MG63 (cell line): ENCODE measurements at places on chromosomes 11 and 22. TPM values are rescaled to one million over a fixed set of nuclear protein-coding genes. Genes with fewer than 3 reads are reported as not detected.

- no peak for DNase-seq
Observed at GRCh38 chr11:324156-324555, 3.5 kb upstream of the IFITM3 start.

DNA sequence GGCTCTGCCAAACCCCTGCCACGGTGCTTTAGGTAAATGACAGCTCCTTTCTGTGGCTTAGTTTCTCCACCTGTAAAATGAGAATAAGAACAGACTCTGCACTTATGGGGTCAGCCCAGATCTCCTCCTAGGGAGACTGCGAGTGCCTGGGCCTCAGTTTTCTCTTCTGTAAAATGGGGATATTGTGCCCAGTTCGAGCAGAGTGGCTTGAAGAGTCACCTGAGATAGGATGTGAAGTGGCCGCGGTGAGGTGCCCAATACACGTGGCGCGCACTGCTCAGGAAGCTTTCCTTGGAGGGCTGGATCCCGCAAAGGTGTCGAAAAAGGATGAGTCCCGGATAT is 473 bp upstream of the EMID1 start:
- DNase-seq: no peak

DNA sequence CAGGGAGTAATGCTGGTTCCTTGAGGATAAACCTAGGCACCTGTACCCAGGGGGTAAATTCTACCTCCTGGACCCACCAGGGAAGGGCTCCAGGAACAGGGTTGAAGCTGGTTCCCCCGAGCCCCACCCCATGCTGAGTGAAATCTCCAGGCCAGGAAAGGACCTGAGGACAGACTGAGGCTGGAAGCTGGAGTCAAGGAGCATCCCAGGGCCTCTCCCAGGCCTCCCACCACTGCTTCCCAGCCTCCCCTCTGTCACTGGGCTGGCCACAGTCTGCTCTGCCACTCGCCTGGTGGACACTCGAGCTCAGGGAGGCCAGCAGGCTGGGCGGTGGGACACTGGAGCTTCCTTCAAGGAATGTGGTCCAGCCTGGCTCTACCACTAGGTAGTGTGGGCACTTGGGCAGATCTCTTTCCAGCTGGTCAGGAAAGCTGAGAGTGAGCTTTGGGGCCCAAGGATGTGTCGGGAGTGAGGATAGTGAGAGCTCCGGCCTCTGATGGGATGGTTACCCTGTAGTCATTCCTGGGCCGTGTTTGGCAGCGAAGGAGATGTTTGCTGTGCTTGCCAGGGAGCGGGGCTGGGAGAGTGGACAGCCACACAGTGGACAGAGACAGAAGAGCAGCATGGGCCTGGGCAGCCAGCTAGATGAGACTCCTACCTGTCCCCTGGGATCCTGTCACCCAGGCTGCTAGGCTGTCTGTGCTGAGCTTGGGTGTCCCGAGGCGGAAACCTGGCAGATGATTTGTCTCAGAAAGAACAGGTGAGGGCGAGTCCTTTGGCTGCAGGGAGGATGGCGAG is 3.4 kb downstream of the OVOL1 start:
- no peak for DNase-seq

- no peak for DNase-seq
Observed at GRCh38 chr11:121650351-121651256, 197.8 kb upstream of the SORL1-AS1 start.

The PRAME gene
- total RNA-seq: 108 and 113 TPM in 2 replicates

DNA sequence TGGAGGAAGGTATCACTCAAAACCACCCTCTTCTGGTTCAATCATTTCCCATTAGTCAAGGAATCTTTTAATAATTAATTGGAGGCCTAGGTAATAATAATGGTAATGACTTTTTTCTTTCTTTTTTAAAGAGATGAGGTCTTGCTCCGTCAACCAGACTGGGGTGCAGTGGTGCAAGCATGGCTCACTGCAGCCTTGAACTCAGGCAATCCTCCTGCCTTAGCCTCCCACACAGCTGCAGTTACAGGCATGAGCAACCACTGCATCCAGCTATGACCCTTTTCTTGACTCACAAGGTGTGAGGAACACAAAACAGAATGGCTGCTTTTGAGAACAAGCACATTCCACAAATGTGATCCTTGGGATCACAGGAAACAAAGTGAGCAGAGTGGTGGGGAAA is 3.6 kb downstream of the POLDIP3 start:
- DNase-seq: no peak

DNA sequence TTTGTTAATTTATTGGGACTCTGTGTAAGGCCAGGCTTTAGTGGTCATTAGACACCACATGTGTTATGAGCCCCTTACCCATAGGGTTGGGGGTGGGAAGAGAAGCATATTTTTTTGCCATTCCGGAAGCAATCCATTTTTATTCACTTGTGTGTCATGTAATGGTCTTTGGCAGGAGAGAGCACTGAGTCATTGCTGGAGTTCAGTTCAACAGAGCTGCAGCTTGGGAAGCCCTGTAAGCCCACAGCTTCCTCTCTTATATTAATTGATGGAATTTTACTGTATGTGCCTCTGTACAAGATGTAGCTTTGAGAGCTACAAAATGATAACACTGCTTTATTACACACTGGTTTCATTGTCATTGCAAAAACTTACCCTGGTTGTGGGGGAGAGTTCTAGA is 177.3 kb upstream of the SORL1-AS1 start:
- DNase-seq: peak; percentile 82

GRCh38 chr11:87976009-87976408 is 199.2 kb downstream of the RAB38 start:
- no peak for DNase-seq

- no peak for DNase-seq
Observed at GRCh38 chr11:20163783-20164481, 3.7 kb upstream of the DBX1 start.

GRCh38 chr22:41838842-41839618 is 6.1 kb downstream of the SREBF2 start:
- no peak for DNase-seq

The KDM4E gene
- not detected in 2 replicates for total RNA-seq

DNA sequence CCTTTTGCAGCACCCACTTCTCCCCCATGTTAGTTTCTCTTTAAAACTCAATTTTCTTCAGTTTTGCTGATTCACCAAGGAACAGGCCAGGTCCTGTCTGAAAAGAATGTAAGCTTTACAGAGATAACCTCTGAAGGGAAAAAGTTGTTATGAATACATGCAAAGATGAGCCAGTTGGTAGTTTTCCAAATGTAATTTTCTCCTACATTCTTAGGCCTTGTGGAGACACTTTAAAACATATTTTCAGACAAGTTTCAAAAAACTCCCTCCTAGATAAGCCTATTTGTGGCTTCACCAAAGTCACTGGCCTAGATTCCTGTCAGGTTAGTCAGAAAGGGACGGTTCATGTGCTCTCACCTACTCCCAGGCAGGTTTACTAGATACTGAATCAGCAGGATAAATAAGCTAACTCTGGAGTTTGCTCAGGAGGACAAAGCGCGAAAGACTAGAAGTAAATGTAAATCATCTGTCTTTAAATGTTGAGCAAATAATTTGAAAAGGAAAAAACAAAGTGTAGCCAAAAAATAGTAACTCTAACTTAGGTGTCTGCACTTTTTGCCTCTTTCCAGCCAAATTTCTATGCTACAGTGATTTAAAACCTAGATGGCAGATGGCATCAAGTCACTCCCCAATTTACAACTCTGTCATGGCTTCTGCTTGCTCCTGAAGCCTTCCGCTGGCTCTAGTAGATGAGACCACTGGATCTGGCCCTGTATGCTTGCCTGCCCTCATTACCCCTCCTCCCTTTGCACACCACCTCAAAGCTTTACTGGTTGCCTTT is 4.9 kb upstream of the ATP6V1E1 start:
- DNase-seq: peak; percentile 31

- DNase-seq: no peak
Observed at GRCh38 chr22:50630376-50630775, 2.4 kb upstream of the ARSA start.

The HPX gene
- total RNA-seq: 0.20 TPM in 1 of 2 replicates, not detected in the other

DNA sequence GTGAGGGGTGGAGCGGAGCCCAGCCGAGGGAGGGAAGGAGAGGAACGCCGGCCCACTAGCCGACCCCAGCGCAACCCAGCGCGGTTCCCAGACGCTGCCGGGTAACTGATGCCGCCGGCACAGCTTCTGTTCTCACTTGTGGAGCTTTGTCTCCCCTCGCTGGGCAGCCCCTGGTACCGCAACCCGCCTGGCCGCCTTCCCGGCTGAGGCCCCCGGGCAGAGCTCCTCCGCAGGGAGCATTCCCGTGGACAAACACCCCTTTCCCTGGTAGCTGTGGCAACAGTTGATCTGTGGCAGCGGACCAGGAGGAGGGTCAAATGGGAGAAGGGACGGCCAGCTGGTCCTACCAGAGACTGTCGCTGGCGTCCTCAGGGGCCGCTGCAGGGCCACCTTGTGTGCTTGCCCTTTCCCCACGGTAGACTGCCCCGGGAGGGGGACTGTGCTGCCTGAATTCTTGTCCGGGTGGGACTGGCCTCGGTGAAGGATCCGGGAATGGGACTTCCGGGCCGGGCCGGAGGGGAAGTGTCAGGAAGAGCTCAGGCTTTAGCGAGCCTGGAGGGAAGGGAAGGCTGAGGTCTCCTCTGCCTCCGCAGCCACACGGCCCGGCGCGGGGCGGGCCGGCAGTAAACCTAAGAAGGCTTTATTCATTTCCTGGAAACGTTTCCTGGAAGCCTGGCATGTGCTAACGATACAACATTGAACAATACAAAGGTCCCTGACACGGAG is 468.0 kb downstream of the OPCML start:
- peak; percentile 64 for DNase-seq

GRCh38 chr11:6757373-6757967 is 14.3 kb downstream of the OR2AG2 start:
- peak; percentile 19 for DNase-seq

DNA sequence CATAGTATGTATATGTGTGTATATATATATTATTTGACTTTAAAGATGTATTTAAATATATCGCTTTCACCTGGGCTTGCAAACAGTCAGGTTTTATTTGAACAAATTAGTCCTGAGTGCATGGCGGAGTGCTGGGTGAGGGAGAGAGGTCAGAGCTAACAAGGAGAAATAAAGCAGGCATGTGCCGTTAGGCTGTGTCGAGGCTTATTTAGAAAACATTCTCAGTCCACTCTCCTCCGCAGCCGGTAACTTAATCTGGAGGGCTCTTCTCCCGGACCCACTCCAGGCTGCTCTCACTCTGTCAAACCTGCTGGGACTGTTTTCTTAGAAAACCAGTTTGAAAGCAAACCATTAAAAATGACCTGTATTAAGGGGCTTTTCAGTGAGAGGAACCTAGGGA is 455.9 kb downstream of the MN1 start:
- no peak for DNase-seq

The TYMP gene
- total RNA-seq: 22.1 and 22.2 TPM in 2 replicates

- no peak for DNase-seq
Observed at GRCh38 chr11:31689559-31689958, 121.6 kb downstream of the PAX6 start.

DNA sequence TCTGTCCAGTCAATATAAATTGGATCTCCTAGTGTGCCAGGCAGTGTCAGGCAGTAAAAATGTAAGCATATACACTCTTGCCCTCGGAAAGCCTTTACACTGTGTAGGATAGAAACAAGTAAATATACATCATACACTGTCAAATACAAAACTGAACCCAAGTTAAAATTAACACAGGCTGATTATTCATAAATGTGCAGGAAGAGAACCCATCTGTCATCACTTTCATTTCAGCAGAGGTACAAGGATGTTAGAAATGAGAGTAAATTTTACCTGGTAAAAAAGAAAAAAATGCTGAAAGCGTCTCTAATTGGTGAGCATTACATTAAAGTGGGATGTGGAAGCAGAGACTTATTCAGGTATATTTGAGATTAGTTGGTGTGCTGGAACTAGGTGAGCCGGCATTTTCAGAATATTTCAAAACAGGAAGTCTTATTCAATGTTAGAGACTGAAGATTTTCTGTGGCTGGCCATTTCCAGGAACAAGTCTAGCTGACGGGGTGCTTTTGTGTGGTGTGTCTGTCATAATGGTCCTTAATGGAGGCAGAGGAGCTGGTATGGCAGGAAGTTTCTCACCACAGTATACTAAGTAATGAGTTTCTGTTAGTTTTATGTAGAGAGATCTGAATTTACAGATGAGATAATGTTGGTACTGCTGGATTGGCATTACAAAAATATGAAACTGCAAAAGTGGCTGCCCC is 192.6 kb downstream of the CASP12 start:
- peak; percentile 6 for DNase-seq

The THY1 gene
- 122 and 188 TPM in 2 replicates for total RNA-seq

The CCND1 gene
- total RNA-seq: 43.8 and 60.7 TPM in 2 replicates

DNA sequence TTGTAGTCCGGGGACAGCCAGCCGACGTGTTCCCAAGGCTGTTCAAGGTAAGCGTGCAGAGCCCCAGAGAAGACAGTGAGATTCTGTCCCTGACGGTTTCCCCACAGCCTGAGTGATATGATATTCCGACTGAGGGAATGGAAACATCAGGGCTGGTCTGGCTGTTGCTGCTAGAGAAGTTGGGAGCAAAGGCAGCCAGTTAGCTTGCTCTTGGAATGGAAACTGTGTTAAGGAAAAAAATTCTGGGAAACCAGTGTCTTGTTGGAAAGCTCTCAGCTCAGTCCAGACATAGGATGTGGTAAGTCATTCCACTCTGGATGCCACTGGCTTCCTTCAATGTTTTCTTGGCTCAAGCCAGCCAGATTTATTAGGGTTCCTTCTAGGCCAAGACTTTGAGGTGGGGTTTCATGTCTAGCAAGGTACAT is 8.8 kb downstream of the CRY2 start:
- no peak for DNase-seq

- no peak for DNase-seq
Observed at GRCh38 chr11:120184946-120185705, 25.7 kb upstream of the OAF start.

- no peak for DNase-seq
Observed at GRCh38 chr11:72568861-72569260, 105.4 kb downstream of the PDE2A start.

DNA sequence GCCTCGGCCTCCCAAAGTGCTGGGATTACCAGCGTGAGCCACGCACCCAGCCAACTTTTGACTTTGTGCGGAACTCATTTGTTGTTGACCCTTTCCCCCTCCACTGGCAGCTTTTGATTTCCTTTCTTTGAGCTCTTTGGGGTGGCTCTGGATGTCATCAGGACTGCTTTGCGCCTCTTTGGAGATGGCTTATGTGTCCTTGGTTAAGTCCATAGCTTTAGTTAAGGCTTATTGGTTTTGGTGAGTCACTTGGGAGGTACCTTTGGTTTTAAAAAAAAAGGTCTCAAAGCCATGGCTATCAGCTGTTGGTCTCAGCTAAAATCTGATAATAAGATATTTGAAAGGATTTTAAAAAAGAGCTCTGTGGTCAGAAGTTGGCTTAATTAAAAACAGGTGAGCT is 5.1 kb upstream of the ARSA start:
- no peak for DNase-seq

GRCh38 chr11:70487756-70488155 is 89.4 kb downstream of the CTTN start:
- no peak for DNase-seq

GRCh38 chr22:36419177-36419911 is 31.6 kb upstream of the MYH9 start:
- no peak for DNase-seq

The MOGAT2 gene
- not detected in 2 replicates for total RNA-seq

The P4HA3 gene
- not detected in 2 replicates for total RNA-seq

The NUMA1 gene
- total RNA-seq: 104 and 158 TPM in 2 replicates

- no peak for DNase-seq
Observed at GRCh38 chr11:128964463-128964930, 21.8 kb upstream of the TP53AIP1 start.
